EL (cell line): ENCODE measurements at places on chromosomes 3 and 15.

- no peak for DNase-seq
Measured at GRCh38 chr3:14678015-14678503, 3.1 kb downstream of the C3orf20 start.

GRCh38 chr3:135261916-135262315 lies 466.9 kb downstream of the EPHB1 start:
- DNase-seq = no peak

GRCh38 chr15:25183581-25184251 lies 228.9 kb downstream of the SNRPN start:
- no peak for DNase-seq

GRCh38 chr15:90915808-90916440 lies 12.8 kb downstream of the MAN2A2 start:
- no peak for DNase-seq

- no peak for DNase-seq
Measured at GRCh38 chr3:71416876-71417275, 166.7 kb downstream of the FOXP1 start.

DNA sequence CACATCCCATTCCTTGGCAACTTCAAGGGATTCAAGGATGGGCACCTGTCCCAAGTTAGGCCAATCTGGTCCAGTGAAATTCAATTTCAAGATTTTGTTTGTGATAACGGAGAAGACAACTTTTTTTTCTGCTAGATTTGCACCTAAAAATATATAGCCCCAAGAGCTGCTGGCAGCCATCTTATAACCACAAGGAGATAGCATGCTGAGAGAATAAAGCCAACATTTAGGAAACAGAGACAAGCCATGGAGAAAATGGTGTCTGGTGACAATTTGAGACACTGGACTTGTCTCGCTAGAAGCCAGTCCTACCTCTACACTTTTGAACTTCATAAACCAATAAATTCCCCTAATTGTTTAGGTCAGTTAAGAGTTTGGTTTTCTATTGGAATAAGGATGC lies 5.4 kb downstream of the PARL start:
- DNase-seq = no peak

DNA sequence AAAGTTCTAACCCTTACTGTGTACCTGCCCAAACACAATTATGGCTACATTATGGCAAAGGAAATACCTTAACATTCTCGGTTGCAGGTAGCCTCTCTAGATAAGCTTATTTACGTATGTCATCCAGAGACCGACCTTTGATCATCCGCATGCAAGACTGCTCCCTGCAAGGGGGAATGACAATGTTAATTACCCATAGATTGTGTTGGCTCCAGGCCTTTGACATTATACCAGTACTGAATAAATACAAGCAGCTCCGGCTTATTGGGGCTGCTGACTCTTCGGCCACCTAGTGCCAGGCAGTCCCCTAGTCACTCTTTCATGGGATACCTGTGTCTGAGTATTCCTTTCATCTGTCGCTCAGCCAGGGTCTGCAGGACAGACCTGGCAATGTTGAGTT lies 223.5 kb downstream of the DTWD1 start:
- no peak for DNase-seq
